Activated gamma-delta T cell treated with Interleukin-2 at 50 U/mL for 16 hours (primary cell): ENCODE measurements at places on chromosomes 12 and 14.

GRCh38 chr12:82047446-82047845 lies 288.3 kb upstream of the PPFIA2 start:
- DNase-seq = no peak

DNA sequence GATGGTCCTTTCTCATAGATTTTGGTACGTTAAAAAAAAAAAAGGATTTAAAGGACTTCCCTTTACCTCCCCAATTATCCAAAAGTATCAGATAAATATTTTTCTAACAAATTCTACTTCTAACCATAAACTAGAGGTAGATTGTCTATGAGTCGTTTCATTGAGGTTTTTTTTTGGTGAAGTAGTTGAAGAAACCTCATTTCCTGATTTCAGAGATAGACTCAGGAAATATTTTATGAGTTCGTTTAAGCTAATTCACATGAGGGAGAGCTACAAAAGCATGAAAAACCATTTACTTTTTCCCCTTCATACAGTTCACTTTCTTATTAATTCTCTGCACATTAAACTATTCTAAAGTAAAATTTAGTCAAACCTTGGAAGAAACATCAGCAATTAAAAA lies 112.5 kb downstream of the RALGAPA1 start:
- no peak for DNase-seq

GRCh38 chr12:96194971-96195844 lies 1.0 kb downstream of the ELK3 start:
- DNase-seq = peak; percentile 62

- DNase-seq = no peak
Observed at GRCh38 chr14:48857366-48857765, 728.8 kb downstream of the RPS29 start.

DNA sequence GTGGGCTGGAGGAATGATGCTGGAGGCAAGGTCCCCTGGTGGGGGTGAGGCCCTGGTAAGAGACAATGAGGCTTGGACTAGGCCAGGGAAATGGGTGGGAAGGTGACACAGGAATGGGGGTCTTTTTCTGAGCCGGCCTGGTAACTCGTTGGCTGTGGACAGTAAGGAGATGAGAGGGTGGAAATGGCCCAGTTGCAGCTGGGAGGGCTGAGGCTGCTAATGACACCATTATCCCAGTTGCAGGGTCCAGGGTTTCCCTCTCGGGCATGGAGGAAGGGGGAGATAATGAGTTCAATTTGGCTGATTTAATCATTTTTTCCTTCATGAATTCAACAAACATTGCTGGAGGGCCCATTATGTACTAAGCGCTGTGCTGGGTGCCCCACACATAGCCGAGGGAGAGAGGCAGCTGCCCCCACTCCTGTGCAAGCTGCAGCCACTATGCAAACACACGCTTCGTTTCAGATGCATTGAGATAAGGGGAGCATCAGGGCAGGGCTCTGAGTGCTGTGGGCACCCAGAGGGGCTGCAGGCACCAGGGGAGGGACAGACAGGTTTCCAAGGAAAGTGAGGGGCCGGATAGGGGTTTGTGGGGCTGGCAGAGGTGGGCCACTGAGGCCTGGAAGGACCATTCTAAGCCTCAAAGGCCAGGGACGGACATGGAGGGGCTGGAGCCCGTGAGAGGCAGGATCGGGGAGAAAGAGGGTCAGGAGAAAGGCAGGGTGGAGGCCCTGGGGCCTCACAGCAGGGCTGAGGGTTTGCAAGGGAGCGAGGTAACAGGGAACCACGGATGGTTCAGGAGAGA lies 43.2 kb upstream of the MEG3 start:
- no peak for DNase-seq
